ENCODE measurements at places on chromosomes 16 and 17.

DNA sequence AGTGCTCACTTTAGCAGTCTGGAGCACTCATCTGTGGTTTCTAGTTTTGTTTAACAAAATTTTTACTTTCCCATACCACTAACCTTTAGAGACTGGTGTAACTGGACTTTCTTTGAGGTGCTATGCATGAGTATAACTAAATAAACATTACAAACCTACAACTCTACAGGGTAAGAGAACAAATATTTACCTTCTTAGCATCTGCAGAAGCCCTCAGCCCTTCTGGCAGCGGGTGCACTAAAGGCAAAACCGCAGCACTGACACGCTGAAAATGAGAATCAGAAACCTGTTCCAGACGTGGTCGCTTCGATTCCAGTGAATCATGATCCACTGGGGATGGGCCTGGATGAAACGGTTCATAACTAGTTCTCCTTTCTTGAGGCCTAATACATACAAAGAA is 43.7 kb downstream of the NCOR1 start:
- DNase-seq = no peak

DNA sequence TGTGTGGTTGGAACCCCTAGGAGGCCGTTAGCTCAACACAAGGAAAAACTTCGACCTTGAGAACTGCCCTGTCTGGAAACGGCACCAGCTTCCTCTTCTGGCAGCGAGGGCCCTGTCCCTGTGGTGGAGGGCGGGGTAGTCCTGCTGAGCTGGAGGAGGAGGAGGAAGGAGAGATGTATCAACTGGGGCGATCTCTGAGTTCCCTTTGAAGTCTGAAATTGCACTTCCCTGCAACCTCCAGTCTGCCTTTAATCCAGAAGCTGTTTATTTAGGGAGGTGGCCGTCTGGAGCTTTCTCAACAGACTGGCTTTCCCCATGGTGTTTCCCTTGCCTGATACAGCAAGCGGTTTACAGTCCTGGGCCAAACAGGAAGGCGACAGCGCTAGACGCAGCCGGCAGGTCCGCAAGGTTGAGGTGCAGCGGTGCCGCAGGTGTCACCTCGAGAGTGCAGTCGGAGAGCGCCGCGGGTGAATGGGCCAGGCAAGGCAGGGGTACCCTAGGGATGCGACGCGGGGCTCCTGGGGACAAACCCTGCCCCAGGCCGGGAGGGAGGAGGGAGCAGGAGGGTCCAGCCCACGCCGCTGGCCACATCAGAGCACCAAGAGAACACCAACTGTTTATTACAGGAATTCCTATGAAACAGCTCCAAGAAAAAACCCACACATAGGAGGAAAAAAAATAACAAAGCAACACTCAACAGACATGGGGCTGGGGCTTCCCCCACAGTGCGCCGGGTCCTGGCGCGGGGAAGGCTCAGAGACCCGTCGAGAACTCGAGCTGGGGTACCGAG is 11.4 kb upstream of the MRPS23 start:
- DNase-seq = peak; percentile 18

GRCh38 chr16:47774661-47775060 is 313.5 kb downstream of the PHKB start:
- DNase-seq = no peak

DNA sequence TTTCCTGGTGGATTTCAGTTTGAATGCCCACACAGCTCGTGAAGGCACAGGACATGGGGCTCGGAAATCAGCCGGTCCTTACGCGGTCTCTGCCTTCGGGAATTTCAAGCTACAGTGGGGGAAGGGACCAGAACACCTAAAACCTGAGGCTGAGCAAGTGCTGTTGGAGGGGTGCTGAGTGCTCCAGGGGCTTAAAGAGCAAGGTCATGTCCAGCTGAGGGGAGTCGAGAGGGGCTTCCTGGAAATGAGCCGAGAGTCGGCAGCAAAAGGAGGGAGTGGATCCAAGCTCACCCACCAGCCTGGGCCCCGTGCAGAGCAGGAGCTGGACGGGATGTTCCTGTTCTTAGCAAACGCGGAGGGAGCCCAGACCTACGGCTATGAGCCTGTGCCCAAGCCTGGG is 73.2 kb upstream of the RPL38 start:
- DNase-seq = no peak

- DNase-seq = no peak
Measured at GRCh38 chr17:80737106-80738019, 192.7 kb downstream of the RPTOR start.
